A549 treated with AZD2906 at 1 μM for 4 hours (cell line): ENCODE measurements at places on chromosomes 6 and 20. TPM values are rescaled to one million over a fixed set of nuclear protein-coding genes. Genes with fewer than 3 reads are reported as not detected.

MROH8 gene
- total RNA-seq = 0.90 to 1.4 TPM (median 1.1 TPM) in 5 replicates

RNF39 gene
- 0.03 to 0.06 TPM (median 0.05 TPM) in 4 of 5 replicates, not detected in the other for total RNA-seq

GPX5 gene
- total RNA-seq = not detected in 5 replicates

EIF6 gene
- total RNA-seq = 396 to 456 TPM (median 432 TPM) in 5 replicates

SNAP25 gene
- total RNA-seq = 13.3 to 18.4 TPM (median 16.2 TPM) in 5 replicates

TREML2 gene
- total RNA-seq = not detected in 5 replicates

RCAN2 gene
- total RNA-seq = 0.02 TPM in 1 of 5 replicates, not detected in the others

SGK1 gene
- 91.0 to 141 TPM (median 91.5 TPM) in 5 replicates for total RNA-seq

IL20RA gene
- total RNA-seq = 0.06 to 0.14 TPM in 2 of 5 replicates, not detected in the others

FBXO9 gene
- 29.7 to 36.6 TPM (median 35.1 TPM) in 5 replicates for total RNA-seq

CDSN gene
- total RNA-seq = 0.03 to 0.06 TPM (median 0.05 TPM) in 4 of 5 replicates, not detected in the other

SLC17A1 gene
- total RNA-seq = 0.06 TPM in 1 of 5 replicates, not detected in the others

IP6K3 gene
- 1.5 to 2.5 TPM (median 2.4 TPM) in 5 replicates for total RNA-seq

UST gene
- total RNA-seq = 4.2 to 5.0 TPM (median 4.7 TPM) in 5 replicates

MUC22 gene
- total RNA-seq = 0.01 to 0.03 TPM (median 0.02 TPM) in 5 replicates

CALHM5 gene
- total RNA-seq = 0.03 to 0.09 TPM (median 0.05 TPM) in 5 replicates

PRR18 gene
- 0.11 to 0.25 TPM (median 0.15 TPM) in 5 replicates for total RNA-seq

EDN1 gene
- total RNA-seq = 37.5 to 43.6 TPM (median 39.0 TPM) in 5 replicates

PDSS2 gene
- 5.1 to 5.9 TPM (median 5.6 TPM) in 5 replicates for total RNA-seq

BMP6 gene
- 14.2 to 19.0 TPM (median 18.0 TPM) in 5 replicates for total RNA-seq

PTPRK gene
- 12.2 to 16.2 TPM (median 14.1 TPM) in 5 replicates for total RNA-seq

TFAP2B gene
- not detected in 5 replicates for total RNA-seq

TFAP2C gene
- 10.9 to 12.8 TPM (median 11.7 TPM) in 5 replicates for total RNA-seq

SPEF1 gene
- 1.1 to 2.3 TPM (median 1.9 TPM) in 5 replicates for total RNA-seq

PTGIS gene
- 0.01 to 0.03 TPM (median 0.02 TPM) in 4 of 5 replicates, not detected in the other for total RNA-seq

OPRM1 gene
- total RNA-seq = not detected in 5 replicates

BNIP5 gene
- total RNA-seq = 0.02 to 0.05 TPM (median 0.02 TPM) in 4 of 5 replicates, not detected in the other

DEFB124 gene
- total RNA-seq = 0.42 TPM in 1 of 5 replicates, not detected in the others

COL20A1 gene
- 0.34 to 1.1 TPM (median 0.67 TPM) in 5 replicates for total RNA-seq

MYLK4 gene
- 0.07 to 0.13 TPM (median 0.09 TPM) in 5 replicates for total RNA-seq

RIMS4 gene
- total RNA-seq = 1.6 to 2.0 TPM (median 1.8 TPM) in 5 replicates

TOX2 gene
- total RNA-seq = 11.6 to 15.6 TPM (median 13.8 TPM) in 5 replicates

ANKRD66 gene
- total RNA-seq = not detected in 5 replicates
